ENCODE measurements at places on chromosomes 3 and 15.

DNA sequence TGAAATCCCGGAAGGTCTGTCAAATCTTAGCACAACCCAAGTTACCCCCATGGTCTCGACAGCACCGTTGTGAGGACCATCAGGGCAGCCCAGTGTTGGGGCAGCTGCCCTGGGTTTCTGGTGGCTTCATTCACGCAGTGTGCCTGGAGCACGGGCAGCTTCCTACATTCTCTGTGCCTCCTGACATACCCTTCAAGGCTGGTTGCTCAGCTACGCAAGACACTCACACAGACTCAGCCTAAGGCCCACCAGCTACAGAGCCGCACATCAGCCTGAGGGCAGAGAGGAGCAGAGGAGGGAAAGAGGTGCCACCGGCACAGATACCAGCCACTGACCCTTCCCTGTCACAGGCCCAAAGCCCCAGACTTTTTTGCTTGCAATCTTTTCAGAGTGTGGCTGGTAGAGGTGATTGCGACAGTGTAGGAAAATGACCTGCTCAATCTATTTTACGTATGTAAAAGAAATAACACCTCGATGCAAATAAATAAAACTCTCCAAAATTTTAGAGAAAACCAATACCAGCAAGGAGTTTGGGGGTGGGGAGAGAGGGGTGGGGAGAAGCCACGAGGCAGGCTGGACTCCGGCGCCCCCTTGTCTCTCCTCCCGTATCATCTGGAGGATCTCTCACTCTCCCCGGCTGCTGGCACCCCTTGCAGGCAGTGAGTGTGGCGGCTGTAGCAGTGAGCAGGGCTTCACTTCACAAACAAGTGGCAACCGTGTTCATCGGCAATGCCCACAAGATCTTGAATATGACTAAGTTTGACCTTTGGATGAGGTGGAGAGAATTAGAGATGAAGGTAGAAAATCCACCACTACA is 12.7 kb downstream of the CSPG5 start:
- DNase-seq: no peak

- no peak for DNase-seq
Measured at GRCh38 chr15:55902981-55903380, 90.4 kb downstream of the NEDD4 start.

DNA sequence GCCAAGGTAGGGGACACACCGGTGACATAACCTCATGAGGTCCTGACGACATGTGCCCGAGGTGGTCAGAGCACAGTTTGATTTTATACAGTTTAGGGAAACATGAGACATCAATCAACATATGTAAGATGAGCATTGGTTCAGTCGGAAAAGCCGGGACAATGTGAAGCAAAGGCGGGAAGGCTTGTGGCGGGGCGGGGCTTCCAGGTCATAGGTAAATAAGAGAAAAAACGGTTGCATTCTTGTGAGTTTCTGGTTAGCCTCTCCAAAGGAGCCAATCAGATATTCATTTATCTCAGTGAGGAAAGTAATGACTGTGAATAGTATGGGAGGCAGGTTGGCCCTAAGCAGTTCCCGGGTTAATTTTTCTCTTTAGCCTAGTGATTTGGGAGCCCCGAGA is 271.7 kb upstream of the ATP10A start:
- no peak for DNase-seq

GRCh38 chr3:83956431-83956830 is 1002.4 kb upstream of the CADM2 start:
- DNase-seq: no peak

- DNase-seq: peak; percentile 98
Measured at GRCh38 chr3:99128725-99129505, 227.4 kb upstream of the DCBLD2 start.

DNA sequence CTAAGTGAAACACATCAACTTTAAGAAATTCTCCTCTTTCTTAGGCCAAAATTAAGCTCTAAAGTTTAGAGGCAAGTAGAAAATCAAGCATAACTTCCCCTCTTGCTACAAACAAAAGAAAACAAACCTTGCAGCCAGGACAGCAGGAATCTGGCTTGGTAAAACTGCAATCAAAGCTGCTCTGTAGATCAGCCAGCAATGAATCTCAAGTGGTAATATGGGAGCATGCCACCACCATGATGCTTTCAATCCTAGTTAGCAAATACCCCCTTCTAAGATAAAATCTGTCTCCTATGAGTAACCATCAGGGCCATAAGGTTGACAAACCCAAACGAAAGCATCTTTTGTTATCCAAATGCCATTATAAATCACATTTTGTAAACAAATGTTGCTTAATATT is 208.3 kb upstream of the PLSCR5 start:
- DNase-seq: no peak

DNA sequence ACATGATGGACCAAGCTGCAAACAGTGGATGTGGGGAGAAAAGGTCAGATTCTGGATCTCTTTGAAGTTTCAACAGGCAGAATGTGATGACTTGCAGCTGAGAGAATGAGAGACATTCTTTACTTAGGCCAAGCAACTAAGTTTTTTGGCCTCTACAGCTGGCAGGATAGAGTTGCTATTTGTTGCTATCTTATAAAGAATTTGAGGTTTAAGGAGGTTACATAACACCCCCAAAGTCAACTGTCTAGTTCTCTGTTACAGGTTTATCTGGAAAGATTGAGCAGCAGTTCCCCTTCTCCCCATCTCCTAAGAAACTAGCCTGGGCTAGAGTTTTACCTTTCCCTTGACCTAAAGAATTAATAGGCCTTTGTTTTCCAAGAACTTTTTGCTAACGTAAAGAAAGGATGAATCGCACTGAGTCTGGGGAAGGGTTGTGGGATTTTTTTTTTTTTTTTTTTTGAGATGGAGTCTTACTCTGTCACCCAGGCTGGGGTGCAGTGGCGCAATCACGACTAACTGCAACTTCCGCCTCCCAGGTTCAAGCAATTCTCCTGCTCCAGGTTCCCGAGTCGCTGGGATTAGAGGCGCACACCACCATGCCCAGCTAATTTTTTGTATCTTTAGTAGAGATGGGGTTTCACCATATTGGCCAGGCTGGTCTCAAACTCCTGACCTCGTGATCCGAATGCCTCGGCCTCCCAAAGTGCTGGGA is 26.6 kb upstream of the SLMAP start:
- peak; percentile 40 for DNase-seq

GRCh38 chr15:91566141-91566540 is 287.4 kb upstream of the SLCO3A1 start:
- DNase-seq: no peak

- no peak for DNase-seq
Measured at GRCh38 chr15:26125664-26126063, 262.5 kb upstream of the ATP10A start.

DNA sequence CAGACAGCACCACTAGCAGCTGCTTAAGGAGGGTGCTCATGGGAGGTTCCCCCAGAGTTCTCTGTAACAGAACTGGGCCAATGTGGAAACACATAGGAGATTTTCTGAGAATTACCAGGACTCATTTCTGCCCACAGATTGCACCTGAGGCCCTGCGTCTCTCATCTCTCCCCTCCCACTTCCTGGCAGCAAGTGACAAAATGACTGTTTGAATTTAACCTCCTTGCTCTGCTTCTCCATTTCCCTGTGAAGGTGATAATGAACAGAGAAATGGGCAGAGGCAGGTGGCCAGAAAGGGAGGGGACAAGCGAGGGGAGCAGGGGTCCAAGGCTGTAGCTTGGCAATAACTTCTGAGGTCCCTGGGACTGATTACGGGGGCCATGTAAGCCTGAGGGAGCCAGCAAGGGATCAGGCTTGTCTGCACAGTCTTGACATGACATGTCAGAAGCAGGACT is 8.0 kb downstream of the EPHB1 start:
- no peak for DNase-seq

DNA sequence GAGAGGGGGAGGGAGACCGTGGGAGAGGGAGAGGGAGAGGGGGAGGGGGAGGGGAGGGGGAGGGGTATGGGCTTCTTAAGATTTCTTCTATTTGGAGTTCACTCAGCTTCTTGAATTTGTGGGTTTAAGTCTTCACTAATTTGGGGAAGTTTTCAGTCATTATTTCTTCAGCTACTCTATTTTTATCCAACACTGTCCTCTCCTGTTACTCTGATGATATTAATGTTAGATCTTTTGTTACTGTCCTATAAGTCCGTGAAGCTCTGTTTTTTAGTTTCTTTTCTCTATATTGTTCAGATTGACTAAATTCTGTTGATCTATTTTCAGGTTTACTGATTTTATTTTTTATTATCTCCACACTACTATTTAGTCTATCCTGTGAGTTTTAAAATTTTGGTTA is 351.5 kb upstream of the TPM1 start:
- DNase-seq: no peak

GRCh38 chr3:176953106-176954060 is 243.9 kb downstream of the TBL1XR1 start:
- DNase-seq: peak; percentile 95

- DNase-seq: no peak
Measured at GRCh38 chr3:95613993-95614392, 1200.4 kb upstream of the EPHA6 start.

- DNase-seq: peak; percentile 57
Measured at GRCh38 chr3:102225407-102226132, 209.2 kb upstream of the ZPLD1 start.

DNA sequence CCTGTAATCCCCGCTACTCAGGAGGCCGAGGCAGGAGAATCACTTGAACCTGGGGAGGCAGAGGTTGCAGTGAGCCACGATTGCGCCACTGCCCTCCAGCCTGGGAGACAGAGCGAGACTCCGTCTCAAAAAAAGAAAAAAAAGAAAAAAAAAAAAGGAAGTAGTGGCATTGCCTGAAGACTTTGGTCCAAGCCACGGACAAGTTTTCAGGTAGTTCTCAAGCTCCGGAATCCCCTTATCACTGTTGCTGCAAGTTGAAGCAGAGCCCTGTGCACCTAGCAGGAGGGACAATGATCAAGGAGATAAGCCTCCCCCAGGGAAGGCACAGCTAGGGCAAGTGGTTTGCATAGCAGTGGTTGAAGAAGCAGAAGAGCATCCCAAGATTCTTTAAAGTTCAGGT is 97.6 kb downstream of the MEX3B start:
- DNase-seq: no peak

DNA sequence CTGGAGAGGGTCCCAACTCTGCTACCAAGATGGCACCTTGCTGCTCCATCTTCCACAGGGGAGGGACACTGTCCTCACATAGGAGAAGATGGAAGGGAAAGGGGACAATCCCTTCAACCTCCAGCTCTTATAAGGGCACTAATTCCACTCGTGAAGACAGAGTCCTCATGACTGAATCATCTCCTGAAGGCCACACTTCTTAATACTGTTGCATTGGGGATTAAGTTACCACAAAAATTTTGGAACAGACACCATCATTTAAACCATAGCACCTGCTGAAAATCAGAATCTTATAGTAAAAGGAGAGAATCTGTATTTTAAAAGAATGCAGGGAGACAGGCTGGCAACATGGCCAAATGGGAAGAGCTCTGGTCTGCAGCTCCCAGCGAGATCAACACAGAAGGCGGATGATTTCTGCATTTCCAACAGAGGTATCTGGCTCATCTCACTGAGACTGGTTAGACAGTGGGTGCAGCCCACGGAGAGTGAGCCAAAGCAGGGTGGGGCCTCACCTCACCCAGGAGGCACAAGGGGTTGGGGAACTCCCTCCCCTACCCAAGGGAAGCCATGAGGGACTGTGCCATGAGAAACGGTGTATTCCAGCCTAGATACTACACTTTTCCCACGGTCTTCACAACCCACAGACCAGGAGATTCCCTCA is 69.4 kb upstream of the LIPC start:
- DNase-seq: no peak

- peak; percentile 10 for DNase-seq
Measured at GRCh38 chr15:47812470-47812999, 95.2 kb downstream of the SEMA6D start.

GRCh38 chr15:66789029-66790025 is 87.3 kb downstream of the SMAD6 start:
- DNase-seq: no peak

DNA sequence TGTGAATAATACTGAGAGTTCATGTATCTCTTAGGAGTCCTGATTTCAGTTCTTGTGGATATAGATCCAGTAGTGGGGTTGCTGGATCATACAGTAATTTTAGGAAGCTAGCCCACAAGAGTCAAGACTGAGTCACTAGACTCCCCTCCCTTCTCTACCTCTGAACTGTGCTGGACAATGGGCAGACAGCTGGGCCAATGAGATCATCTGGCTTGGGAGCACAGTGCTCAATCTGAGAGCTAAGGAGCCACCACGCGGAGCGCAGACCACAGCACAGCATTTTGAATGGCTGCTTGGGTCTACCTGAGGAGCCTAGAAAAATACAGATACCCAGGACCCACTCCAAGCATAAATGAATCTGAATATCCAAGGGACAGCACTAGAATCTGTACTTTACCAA is 32.5 kb downstream of the WNT5A start:
- DNase-seq: no peak

- no peak for DNase-seq
Measured at GRCh38 chr3:6315906-6316305, 545.0 kb upstream of the GRM7 start.

- no peak for DNase-seq
Measured at GRCh38 chr3:76078101-76078500, 292.8 kb upstream of the ZNF717 start.

- no peak for DNase-seq
Measured at GRCh38 chr3:58234516-58234931, 3.1 kb upstream of the ABHD6 start.

DNA sequence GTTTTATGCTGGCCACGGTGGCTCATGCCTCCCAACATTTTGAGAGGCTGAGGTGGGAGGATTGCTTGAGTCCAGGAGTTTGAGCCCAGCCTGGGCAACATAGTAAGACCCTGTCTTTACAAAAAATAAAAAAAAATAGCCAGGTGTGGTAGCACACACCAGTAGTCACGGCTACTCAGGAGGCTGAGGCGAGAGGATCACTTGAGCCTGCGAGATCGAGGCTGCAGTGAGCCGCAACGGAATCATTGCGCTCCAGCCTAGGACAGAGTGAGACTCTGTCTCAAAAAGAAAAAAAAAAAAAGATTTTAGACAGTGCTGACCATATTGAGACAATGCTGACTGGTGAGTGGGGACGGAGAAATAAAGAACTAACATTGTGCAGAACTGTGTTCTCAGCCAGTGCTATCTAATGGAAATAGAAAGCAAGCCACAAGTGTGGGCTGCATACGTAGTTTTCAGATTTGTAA is 67.2 kb downstream of the ST6GAL1 start:
- DNase-seq: no peak

GRCh38 chr3:162738784-162739183 is 1242.2 kb downstream of the OTOL1 start:
- DNase-seq: peak; percentile 2

DNA sequence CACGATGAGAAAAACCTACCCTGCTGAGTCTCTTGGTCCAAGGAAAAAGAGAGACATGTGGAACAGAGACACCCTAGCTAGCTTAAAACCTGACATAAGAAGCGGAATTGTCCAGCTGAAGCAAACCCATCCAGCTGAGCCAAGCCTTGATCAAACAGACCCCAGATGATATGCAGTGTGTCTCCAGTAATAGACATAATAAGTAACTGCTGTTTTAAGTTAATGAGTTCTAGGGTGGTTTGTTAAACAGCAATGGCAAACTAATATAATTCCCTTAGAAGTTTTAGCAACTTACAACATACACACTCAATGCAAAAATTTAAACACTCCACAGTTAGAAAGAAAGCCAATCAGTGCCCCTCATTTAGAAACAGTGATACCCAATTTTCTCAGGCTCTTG is 26.8 kb upstream of the ZNF385D start:
- DNase-seq: no peak
